ENCODE measurements at places on chromosomes 11 and 22.
A peak's percentile ranks its signal among the peaks of the same experiment; 100 is the strongest.

DNA sequence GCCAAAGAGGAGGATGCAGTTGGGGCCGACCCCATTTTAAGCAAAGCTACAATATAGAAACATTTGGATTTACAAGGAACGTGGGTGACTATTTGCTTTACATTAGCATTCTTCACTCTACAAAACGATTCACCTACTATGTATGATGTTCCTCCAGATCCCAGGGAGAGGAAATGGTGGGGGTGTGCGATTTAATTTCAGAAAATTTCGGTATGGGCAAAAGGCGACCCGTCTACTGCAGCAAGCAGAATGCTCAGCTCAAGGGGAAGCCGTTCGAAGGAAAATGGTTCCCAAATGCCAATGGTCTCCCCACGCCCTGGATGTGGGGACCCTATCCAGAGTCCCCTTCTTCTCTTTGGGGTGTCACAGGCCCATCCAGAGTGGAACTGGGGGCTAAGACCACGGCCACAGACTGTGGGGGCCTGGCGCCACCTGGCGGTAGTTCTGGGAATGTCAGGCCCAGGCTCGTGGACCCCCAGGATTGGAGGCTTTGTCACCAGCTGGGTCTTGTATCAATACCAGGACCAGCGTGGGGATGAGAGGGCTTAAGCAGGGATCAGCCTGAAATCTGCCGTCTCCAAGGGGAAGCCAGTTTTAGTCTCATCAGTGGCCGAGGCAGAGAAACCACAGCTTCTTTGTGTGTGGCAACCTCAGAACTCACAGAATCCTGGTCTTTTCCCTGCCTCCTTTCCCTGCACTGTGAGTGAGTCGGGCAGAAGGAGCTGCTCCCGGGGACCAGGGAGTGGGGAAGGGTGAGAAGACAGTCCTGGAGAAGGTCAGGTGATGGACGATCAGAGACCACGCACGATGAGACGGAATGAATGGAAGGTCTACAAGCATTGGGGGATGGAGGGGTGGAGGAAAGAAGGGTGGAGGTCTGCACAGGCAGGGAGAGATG, 8.4 kb downstream of the LRRC10B start:
- H3K4me3 ChIP-seq = no peak overlapping the region
- no peak for DNase-seq
- H3K4me1 ChIP-seq = peaks cover 31% of the 10 kb centered on the region
- H3K27ac ChIP-seq = no peak overlapping the region
- H3K36me3 ChIP-seq = no peaks in the 10 kb centered on the region

DNA sequence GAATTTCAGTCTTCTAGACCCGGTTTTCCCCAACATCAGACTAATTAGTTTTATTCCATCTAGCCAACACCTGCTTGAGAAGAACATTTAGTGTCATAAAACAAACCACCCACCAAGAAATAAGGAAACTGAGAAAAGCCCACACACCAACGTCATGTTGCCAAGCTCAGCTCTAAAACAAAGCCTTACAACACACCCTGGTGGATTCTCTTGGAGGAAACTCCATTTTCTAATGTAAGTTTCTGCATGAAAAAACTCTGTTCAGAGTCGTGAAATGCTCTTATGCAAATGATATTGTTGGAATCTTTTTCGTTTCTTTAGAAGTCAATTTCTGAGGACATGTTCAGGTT, 105.0 kb upstream of the RAG2 start:
- H3K4me1 ChIP-seq = no peaks in the 10 kb centered on the region
- H3K27me3 ChIP-seq = no peaks in the 10 kb centered on the region
- no peak for DNase-seq
- no peak overlapping the region for H3K27ac ChIP-seq
- H3K36me3 ChIP-seq = no peaks in the 10 kb centered on the region
- no peak overlapping the region for H3K4me3 ChIP-seq

DNA sequence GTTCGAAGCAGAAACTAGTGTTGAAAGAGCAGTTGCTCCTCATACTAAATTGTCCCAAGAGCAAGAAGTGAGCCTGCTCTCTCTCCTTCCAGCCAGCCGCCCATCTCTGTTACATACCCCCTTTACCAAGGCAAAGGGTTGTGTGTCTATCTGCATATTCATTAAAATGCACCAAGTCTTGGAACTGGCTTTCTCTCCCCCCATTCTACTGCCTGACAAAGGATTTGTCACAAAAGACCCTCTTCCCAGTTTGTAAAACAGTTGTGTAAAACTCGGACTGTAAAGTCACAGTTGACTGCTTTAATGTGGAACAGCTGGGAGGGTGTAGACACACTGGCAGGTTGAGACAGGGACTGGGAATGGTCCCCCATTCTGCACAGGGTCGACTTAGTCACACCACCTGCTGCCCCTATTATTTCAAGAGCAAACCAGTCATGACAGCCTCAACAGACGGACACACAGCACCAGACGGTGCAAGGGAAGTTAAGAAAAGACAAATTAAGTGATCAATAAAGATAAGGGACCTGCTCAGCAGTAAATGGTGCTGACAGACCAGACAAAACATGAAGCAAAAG, 60.0 kb upstream of the HTATIP2 start:
- H3K4me1 ChIP-seq = no peaks in the 10 kb centered on the region
- no peak overlapping the region for H3K27ac ChIP-seq
- no peak overlapping the region for H3K4me3 ChIP-seq

DNA sequence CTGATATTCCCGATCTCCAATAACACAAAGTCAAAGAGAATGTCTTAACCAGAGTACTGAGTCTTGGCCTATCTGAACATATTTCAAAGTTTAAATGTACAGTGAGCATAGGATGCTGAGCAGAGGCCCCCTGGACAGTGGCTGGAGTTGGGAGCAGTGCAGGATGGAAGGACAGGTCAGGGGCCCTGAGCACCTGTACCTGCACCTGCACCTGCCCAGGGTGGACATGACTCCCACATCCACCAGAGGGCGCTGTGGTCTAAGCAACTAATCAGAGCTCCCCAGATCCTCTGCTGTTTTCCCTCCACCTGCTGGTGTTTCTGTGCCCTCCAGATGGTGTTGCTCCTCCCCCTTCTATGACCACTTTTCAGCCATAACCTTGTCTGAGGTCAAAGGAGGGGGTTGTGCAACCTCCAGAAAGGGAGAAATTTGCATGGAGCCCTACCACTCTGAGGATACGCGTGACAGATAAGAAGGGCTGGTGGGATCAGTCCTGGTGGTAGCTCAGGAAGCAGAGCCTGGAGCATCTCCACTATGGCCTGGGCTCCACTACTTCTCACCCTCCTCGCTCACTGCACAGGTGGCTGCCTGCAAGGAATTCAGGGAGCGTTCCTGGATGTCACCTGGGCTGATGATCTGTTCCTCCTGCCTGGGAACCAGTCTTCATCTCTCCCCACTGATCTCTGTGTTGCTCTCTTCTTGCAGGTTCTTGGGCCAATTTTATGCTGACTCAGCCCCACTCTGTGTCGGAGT, 49.1 kb upstream of the VPREB1 start:
- no peaks in the 10 kb centered on the region for H3K4me1 ChIP-seq
- no peaks in the 10 kb centered on the region for H3K36me3 ChIP-seq
- DNase-seq = peak; percentile 71

- no peaks in the 10 kb centered on the region for H3K4me1 ChIP-seq
- peak; percentile 33 for DNase-seq
- H3K36me3 ChIP-seq = no peaks in the 10 kb centered on the region
- H3K27me3 ChIP-seq = peaks cover 4% of the 10 kb centered on the region
Measured at GRCh38 chr22:33018232-33018864, 39.8 kb downstream of the SYN3 start.

DNA sequence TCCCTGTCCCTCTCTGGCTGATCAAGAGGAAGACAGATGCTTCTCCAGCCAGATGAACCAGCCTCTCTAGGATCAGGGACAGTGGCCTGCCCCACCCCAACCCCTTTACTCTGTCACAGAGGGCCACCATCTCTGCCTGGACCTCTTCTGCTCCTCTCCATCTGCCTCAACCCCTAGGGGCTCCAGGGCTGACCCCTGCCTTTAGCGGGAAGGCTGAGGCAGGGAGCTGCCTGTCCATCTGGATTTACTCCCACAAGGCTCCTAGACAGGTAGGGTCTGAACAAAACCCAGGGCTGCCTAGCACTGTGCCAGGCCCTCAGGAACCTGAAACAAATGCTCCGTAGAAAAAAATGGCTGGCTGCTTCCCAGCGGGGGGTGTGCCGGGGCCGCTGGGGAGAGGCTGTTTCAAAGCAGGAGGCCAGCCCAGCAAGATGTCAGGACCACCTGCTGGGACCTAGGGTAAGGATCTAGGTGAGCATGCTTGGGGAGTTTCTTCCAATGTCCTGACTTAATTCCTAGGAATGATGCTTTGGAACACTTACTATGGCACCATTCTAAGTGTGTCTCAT, 3.2 kb downstream of the CHST1 start:
- H3K36me3 ChIP-seq = no peaks in the 10 kb centered on the region
- H3K4me3 ChIP-seq = no peak overlapping the region
- H3K27me3 ChIP-seq = peaks cover 86% of the 10 kb centered on the region
- peaks cover 20% of the 10 kb centered on the region for H3K4me1 ChIP-seq
- DNase-seq = no peak

DNA sequence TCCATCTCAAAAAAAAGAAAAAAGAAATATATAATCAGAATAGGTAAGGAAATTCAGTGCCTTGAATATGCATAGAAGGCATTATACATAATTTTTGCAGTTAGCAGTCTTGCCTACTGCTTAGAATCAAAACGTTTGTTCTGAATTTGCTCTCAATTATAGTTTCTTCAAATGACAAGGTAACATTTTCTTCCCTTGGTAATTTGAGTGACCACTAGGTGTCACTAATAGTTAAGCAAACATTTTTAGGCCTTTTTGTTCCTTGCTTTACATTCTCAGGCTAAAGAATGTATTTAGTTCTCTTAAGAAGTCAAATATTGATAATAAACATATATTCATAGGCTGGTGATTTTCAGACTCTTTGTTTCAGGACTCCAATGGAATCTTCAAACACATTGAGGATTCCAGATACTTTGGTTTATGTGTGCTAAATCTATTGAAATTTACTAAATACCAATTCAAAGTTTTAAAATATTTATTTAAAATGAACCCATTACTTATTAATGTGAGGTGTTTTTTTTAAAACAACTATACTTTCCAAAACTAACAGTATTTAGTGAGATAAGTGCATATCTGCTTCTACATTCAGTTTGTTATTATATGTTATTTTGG, 55.0 kb upstream of the DEPDC7 start:
- H3K4me1 ChIP-seq = no peaks in the 10 kb centered on the region
- H3K4me3 ChIP-seq = no peak overlapping the region

GRCh38 chr11:68469122-68469521, 8.6 kb downstream of the PPP6R3 start:
- H3K27ac ChIP-seq = no peak overlapping the region
- H3K27me3 ChIP-seq = no peaks in the 10 kb centered on the region
- DNase-seq = no peak
- peaks cover 3% of the 10 kb centered on the region for H3K4me1 ChIP-seq
- peaks cover 13% of the 10 kb centered on the region for H3K36me3 ChIP-seq
- H3K4me3 ChIP-seq = no peak overlapping the region

GRCh38 chr11:60209977-60210376, 27.1 kb upstream of the MS4A6A start:
- no peak overlapping the region for H3K4me3 ChIP-seq
- H3K4me1 ChIP-seq = no peaks in the 10 kb centered on the region
- H3K27ac ChIP-seq = no peak overlapping the region
- H3K27me3 ChIP-seq = no peaks in the 10 kb centered on the region

DNA sequence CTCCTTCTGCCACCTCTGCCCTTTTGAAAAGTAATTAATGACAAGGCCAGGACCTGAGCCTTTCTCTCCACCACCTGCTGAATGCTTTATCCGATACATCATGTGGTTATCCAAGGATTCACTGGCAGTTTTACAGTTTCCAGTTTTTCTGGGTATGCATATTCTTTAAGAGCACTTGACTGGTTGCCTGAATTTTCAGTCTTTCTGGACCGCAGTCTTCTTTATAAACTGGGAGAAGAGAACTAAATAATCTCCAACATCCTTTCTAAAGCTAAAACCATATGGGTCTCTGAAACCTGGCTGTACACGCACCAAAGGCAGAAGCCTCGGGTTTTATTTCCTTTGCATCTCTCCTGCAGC, 65.1 kb downstream of the BTG4 start:
- no peak overlapping the region for H3K4me3 ChIP-seq
- H3K27me3 ChIP-seq = no peaks in the 10 kb centered on the region
- no peaks in the 10 kb centered on the region for H3K36me3 ChIP-seq
- H3K4me1 ChIP-seq = no peaks in the 10 kb centered on the region

GRCh38 chr11:101321222-101321621, 191.6 kb upstream of the PGR start:
- H3K36me3 ChIP-seq = no peaks in the 10 kb centered on the region
- H3K27me3 ChIP-seq = no peaks in the 10 kb centered on the region
- no peaks in the 10 kb centered on the region for H3K4me1 ChIP-seq
- DNase-seq = no peak
- no peak overlapping the region for H3K27ac ChIP-seq

Measured in large intestine (tissue), 12 donors.